ENCODE measurements at places on chromosomes 6 and 20. TPM values are rescaled to one million over a fixed set of nuclear protein-coding genes. Genes with fewer than 3 reads are reported as not detected.

Gene LINC00237
- not detected for total RNA-seq

Gene MTFR2
- total RNA-seq: 2.4 TPM

Gene MDFI
- total RNA-seq: 15.2 TPM

Gene GPSM3
- 2.3 TPM for total RNA-seq

All from uterus (tissue), 4 donors.